ENCODE measurements at places on chromosomes 5 and 9.

GRCh38 chr5:173680660-173681242, 64.3 kb upstream of the BOD1 start:
- DNase-seq, result no peak

- no peak for DNase-seq
Measured at GRCh38 chr5:107538331-107538730, 132.4 kb downstream of the EFNA5 start.

DNA sequence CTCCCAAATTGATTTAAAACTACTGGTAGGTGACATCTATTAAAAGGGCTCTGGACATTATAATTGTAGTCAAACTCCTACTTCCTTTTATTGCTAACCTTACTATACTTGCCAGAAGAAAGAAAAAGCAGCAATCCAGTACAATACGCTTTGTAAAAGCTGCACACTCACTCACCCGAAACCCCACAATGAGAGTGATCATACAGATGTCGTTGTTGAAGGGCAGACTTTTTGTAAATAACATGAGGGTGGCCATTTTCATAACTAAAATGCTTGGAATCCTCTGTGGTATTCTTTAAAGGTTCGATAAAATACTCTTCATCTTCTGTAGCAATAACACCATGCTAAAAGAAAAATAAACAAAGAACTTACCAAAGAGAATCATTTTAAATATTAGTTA, 21.7 kb downstream of the ADAMTS6 start:
- no peak for DNase-seq

DNA sequence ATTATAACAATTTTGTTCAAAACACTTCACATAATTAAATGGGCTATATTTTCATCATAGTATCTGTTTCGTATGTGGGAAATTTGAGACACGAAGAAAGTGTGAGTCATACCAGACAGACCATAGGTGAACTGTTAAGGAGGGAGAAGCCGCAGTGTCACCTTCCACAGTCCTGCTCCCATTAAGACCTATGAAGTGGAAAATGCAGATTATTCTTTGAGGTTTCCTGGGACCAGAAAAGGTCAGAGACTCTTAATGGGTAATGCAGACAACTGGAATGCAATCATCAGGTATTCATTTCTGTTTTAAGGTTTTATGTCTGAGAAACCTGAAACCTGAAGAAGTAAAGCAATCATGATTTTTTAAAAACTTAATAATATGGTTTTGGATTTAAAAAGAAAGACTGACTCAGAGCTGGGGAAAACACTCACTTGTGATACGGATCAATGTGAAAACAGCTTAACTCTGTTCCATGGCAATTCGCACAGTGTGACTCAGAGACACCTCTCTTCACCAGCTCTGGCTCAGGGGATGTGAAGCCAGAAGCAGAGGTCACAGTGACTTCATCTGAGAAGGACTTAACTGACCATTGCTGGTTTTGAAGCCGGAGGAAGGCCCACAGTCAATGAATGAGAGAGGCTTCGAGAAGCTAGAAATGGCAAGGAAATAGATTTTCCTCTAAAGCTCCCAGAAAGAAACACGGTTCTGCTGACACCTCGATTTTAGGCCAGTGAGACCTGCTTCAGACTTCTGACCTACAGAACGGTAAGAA, 17.2 kb upstream of the GCNT1 start:
- DNase-seq, result no peak

DNA sequence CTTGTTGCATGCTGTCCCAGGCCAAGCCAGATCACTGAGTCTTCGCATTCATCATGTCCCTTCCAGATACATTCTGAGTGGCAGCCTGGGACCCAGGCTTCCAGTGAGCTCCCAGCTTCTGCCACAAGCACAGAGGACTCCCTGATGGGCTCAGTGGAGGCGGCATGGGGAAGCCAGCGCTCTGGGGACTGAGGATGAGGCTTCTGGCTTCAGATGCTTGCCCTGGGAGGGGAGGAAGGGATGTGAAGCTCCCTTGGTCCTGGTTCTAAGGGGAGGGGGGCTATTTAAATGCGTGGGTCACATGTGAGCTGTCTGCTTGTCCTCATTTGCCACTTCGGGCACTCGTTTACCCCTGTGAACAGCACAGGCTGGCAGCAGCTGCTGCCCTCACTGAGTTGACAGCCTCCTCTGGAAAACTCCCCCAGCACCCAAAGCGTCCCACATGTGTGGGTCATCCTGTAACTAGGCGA, 174.0 kb downstream of the NR3C1 start:
- DNase-seq, result no peak

- no peak for DNase-seq
Measured at GRCh38 chr5:168819004-168819621, 239.9 kb upstream of the PANK3 start.

DNA sequence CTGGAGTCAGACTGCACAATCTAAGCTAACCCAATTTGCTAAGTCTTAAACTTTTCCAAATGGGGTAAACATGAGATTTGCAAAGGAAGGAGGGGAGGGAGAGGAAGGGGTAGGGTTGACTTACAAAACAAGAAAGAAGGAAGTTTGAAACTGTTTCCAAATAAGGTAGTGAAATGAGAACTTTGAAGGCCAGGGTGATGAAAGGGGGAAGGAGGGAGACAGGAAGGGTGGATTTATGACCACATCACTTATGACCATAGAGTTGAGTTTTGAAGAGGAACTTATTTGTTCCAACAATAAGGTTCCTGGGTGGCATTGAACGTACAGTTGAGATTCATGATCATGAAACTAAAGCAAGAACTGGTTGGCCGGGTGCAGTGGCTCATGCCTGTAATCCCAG, 72.5 kb upstream of the DAPK1 start:
- no peak for DNase-seq

GRCh38 chr5:136703706-136704105, 338.4 kb upstream of the TRPC7 start:
- DNase-seq, result no peak

DNA sequence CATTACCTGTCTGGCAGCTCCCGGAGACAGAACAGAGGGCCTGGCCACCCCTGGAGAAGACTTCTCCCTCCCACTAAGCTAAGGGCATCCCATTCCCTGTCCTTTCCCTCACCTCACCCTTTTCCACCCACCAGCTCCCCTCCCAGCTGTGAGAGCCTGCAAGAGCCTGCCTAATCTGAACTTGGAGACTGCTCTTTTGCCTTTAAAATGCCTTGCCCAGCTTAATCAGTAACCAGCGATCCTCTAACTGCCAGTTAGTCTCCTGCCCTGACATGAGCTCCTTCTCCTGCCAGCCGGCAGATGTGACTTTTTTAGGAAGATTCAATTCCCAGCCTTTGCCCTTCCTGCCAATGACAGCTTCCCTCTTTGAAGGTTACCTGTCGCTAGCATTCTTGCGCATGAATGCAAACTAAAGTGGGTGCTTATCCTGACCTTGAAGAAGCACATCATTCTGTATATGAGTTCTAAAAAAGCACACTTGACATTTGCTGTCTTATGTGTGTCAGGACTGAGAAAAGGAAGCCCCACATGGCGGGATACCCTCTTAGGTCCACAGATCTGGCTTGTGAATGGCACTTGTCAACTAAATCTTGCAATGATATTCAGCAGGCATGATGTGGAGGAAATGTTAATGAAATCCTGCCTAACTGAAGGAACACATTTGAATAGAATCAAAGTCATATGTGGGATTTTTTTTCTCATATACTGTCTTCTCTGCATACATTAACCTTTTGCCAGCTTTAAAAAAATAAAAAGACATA, 411.2 kb upstream of the SLC30A5 start:
- no peak for DNase-seq

DNA sequence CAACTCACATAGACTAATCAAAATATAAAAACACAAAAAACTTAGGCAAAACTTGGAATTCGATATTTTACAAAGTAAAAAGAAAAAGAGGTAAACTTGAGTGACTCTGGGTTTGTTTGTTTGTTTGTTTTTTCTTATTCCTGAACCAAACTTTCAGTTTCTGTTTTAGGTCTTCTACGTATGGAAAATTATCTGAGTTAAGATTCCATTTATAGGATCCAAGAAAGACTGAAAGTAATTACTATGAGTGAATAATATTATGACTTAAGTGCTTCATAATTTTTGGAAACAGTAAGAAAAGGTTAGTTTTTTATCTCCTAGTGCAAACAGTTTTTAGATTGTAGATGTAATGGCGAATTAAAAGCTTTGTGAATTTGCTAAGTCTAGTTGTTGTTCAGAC, 13.2 kb downstream of the ST8SIA4 start:
- no peak for DNase-seq

DNA sequence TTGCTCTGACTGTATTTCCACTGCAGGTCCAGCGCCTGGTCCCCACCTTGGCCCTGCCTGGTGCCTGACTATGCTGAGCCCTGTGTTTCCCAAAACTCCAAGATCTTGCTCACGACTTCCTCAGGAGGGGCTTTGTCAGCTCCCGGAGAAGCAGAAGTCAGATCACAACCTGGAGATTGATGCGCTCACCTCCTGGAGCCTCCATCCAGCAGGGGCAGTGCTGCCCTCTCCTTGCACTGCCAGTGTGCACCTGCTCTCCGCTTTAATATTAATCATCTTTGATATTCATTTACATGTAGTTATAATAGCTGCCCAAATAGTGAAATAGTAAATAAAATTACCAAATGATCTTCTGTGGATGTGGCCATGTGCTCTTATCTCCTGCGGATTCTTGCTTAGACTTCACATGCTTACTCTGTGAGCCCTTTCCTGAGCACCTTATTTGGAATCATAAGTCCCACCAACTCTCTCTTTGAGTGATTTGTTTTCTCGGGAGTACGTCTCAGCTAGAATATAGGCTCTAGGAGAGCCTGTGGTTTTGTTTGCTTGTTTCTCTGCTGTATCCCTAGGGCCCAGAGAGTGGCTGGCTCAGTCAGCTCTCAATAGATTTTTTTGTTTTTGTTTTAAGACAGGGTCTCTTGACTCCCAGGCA, 17.4 kb downstream of the MAML1 start:
- DNase-seq, result no peak

GRCh38 chr5:102863058-102863457, 108.0 kb downstream of the PAM start:
- DNase-seq, result no peak

- no peak for DNase-seq
Measured at GRCh38 chr5:113364466-113364865, 70.3 kb downstream of the TSSK1B start.

All from cortex of kidney (tissue), 1 donor.